Cerebellar cortex (tissue), 1 donor: ENCODE measurements at places on chromosomes 5 and 9.
A peak's percentile ranks its signal among the peaks of the same experiment; 100 is the strongest.

- DNase-seq = peak; percentile 86
Measured at GRCh38 chr5:176578391-176578808, 29.3 kb downstream of the CDHR2 start.

- no peak for DNase-seq
Measured at GRCh38 chr5:88736494-88736893, 146.5 kb downstream of the MEF2C start.

DNA sequence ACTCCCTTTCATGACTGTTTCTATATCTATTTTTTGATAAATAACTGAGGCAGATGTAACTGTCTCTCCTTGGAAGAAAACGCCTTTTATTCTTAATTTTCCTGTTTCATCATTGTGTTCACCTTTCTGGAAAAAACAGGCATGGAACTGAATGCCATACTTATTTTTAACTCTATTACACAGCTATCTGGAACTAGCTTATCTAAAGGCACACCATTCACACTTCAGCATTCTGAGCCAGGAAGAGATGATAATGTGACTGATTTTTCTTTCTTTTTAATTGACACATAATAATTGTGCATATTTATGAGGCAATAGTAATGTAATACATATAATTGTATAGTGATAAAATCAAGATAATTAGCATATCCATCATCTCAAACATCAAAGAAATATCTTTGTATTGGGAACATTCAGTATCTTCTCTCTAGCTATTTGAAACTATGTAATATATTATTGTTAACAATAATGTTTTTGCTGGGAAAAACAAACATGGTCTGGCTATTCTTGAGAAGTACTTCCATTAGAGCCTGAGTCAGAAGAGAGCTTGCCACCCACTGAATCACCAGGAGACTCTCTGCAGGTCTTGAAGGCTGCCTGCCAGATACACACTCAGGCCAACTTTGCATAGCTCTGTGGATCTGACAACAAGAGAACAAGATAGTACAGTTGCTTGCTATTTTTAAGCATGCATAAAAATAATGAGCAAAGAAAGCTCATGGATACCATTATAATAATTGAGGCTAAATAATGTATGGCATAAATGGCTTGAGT lies 501.0 kb upstream of the EDIL3 start:
- peak; percentile 9 for DNase-seq

DNA sequence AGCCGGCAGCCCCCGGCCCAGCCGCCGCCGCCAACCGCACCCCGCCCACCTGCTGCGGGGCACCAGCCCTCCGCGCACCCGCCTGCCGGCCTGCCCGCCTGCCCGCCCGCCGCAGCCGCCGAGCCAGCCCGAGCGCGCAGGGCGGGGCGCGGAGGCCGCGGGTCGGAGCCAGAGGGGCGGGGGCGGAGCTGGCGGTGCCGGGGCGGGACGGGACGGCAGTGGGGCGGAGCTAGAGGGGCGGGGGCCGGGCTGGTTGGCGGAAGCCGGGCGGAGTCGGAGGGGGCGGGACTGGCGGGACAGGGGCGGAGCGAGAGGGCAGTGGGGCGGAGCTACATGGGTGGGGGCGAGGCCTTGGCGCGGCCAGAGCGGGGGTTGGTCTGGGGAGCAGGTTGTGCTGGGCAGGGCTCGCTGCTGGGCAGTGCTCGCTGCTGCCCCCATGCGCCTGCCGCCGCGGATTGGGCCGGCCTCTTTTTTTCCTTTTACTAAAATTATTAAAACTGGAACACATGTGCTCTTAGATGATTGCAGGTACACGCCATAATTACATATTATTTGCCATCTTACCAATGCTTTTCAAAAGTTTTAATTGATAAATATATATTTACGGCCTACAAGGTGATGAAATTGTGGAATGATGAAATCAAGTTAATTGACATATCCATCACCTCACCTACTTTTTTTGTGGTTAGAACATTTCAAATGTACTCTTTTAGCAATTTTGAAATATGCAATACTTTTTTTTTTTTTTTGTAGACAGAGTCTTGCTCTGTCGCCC lies at the start of gene SH3GLB2:
TSS of gene SH3GLB2 (minus strand) at position 140 of the 775 bp plus-strand sequence. CDS start 177 bp downstream, outside the sequence.
- peak; percentile 97 for DNase-seq

DNA sequence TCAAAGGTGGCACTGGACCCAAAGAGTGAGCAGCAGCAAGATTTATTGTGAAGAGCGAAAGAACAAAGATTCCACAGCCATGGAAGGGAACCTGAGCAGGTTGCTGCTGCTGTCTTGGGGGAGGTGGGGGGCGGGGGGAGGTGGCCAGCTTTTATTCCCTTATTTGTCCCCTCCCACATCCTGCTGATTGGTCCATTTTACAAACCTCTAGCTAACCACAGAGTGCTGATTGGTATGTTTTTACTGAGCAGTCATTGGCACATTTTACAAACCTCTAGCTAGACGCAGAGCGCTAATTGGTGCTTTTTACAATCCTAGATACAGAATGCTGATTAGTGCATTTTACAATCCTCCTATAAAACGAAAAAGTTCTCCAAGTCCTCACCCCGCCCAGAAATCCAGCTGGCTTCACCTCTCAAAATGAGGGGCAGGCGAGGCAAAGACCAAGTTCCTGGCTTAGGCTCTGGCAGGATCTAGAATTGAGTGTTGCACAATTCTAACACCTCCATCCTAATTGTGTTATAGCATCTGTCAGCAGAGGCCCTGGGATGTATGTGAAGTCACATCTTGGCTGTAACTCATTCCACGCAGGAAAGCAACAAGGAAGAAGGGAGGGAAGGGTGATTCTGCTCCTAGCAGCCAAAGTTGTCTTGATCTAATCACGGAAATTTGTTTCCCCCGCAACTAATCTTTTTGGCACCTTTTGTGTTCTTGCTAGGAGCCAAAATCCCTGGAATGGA lies 34.3 kb downstream of the ROR2 start:
- no peak for DNase-seq

GRCh38 chr5:151476016-151476415 lies 28.6 kb downstream of the SLC36A1 start:
- peak; percentile 91 for DNase-seq

- no peak for DNase-seq
Measured at GRCh38 chr9:37796232-37796631, 4.4 kb upstream of the DCAF10 start.

- peak; percentile 67 for DNase-seq
Measured at GRCh38 chr5:172211676-172212075, 17.7 kb downstream of the EFCAB9 start.

GRCh38 chr9:14031060-14031414 lies 282.9 kb downstream of the NFIB start:
- DNase-seq = no peak

GRCh38 chr5:68222310-68222709 lies 6.8 kb downstream of the PIK3R1 start:
- DNase-seq = no peak

DNA sequence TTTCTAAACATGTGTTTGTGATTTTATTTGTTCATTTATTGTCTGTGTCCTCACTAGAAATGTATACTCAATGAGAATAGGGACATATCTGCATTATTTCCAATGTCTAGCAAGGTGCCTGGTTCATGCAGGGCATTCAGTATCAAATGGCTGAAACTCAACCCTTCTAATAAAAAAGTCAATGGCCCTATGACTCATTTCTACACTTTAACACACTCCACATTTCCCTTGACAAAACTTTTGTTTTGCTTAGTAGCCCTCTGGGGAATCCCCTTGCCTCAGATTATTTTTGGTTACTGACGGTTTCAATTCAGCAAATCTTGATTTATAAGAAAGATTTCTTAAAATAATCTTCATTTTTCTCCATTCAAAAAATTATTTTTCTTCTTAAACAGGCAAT lies 206.0 kb upstream of the DMRTA1 start:
- no peak for DNase-seq

GRCh38 chr5:74149395-74149794 lies 491.1 kb downstream of the ENC1 start:
- no peak for DNase-seq

DNA sequence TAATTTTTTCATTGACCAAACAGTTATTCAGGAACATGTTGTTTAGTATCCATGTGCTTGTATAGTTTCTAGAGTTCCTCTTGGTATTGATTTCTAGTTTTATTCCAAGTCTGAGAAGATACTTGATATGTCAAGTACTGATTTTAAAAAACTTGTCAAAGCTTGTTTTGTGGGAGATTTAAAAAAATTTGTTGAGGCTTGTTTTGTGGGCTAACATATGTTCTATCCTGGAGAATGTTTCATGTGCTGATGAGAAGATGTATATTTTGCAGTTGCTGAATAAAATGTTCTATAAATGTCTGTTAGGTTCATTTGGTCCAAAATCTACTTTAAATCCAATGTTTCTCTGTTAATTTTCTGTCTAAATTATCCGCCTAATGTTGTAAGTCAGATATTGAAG lies 1065.1 kb upstream of the WWC1 start:
- DNase-seq = no peak

GRCh38 chr9:36018891-36019720 lies 17.6 kb upstream of the RECK start:
- no peak for DNase-seq

- DNase-seq = no peak
Measured at GRCh38 chr5:65668696-65669095, 43.9 kb downstream of the SHLD3 start.

GRCh38 chr9:92934321-92934720 lies 13.0 kb upstream of the FGD3 start:
- no peak for DNase-seq

- DNase-seq = no peak
Measured at GRCh38 chr5:80246001-80246758, 9.7 kb downstream of the SERINC5 start.

GRCh38 chr9:123599781-123600180 lies 243.8 kb downstream of the CRB2 start:
- no peak for DNase-seq

- DNase-seq = no peak
Measured at GRCh38 chr9:117545846-117546245, 131.0 kb upstream of the ASTN2 start.

- peak; percentile 2 for DNase-seq
Measured at GRCh38 chr5:23506329-23507236, 826 bp upstream of the PRDM9 start.

DNA sequence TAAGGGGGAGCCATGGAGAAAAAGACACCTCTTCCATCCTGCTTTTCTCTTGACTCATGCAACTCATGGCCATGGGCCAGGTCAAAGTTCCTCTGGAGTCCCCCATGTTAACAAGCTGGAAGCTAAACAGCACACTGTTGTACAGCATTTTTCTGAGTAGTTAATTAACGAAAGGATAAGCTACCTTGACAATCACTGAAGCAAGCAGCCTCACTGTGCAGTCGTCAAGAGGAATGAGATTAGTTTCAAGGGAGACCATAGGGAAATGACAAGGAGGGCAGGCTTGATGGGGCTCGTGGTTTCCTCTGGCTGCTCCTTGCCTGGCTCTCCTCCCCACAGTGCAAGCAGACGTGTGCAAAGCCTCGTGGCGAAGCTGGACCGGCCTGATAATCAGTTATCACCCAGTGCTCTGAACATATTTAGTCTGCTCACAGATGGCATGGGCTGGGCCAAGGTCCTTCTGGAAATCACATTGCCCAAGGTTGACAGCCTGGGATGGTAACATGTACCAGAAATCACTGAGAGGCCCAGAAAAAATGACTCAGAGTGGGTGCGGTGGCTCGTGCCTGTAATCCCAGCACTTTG lies 209.5 kb downstream of the SLIT3 start:
- DNase-seq = peak; percentile 91

DNA sequence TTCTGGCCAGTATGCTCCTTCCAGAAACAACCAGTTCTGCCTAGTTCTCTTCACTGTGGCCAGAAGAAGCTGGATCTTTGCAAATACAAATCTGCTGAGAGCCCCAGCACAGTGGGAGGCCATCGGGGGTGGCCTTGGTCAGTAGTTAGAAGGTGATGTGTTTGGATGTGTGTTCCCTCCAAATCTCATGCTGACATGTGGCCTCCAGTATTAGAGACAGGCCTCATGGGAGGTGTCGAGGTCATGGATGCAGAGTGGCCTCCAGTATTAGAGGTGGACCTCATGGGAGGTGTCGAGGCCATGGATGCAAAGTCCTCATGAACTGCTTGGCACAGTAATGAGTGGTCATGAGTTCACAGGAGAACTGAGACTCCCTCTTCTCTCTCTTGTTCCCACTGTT lies 7.6 kb upstream of the IRX2 start:
- no peak for DNase-seq

DNA sequence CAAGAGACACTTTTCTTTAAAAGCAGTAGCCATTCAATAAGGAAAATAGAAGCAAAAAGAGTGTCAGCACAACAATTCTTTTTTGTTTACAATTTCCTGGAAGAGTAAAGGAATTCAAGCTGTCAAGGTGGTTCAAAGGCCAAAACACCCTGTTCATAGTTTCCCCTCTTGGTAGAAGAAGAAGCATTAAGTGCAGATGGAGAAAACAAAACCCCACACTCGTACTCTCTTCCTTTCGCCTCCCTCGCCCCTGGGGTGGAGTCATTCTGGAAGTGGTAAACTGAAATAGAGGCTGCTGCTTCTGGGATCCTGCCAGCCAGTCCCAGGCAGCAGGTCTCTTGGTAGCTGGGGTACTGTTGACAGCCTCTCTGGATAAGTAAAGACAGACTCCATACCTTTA lies 105.0 kb downstream of the ANKRD55 start:
- DNase-seq = no peak

DNA sequence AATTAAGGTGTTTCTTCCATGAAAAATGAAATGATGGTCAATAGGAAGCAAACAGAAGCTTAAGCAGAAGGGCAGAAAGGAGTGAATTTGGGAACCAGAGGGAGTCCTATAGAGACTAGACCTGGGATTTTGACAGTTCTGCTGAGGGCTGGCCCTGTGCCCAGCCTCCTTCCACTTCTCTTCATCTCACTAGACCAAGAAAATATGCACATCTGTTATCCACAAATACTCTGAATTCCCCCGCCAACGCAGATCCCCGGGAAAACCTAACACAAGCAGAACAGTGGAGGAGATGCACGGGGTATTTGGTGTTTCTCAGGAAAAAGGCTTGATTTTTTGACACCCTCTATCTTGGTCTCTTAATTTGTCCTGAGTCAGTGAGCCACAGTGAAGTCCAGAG lies 22.7 kb downstream of the GRIA1 start:
- DNase-seq = peak; percentile 25

GRCh38 chr9:108845507-108845906 lies 10.3 kb downstream of the ACTL7B start:
- no peak for DNase-seq

DNA sequence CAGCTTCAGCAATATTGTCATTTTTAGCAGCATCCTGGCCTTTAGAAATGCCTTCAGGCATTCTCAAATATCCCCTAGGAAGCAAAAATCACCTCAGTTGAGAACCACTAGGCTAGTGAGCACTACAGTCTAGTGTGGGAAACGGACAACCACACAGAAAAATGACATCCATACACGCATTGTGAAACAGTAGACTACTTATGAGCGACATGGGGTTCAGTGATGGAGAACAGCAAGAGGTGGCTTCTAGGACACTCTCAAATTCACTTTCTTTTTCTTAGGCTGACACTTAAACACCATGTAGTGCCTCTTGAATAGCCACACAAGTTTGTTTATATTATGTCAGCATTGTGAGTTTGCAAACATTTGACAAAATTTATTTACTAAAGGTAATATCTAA lies 203.0 kb downstream of the KDM4C start:
- DNase-seq = no peak

- peak; percentile 23 for DNase-seq
Measured at GRCh38 chr9:69976152-69976551, 67.5 kb upstream of the MAMDC2 start.

GRCh38 chr5:58076483-58077257 lies 383.2 kb downstream of the PLK2 start:
- DNase-seq = no peak
